ENCODE measurements at places on chromosomes 6 and 20. TPM values are rescaled to one million over a fixed set of nuclear protein-coding genes. Genes with fewer than 3 reads are reported as not detected.

The CRIP3 gene
- polyA plus RNA-seq: 3.6 TPM

- no peak for DNase-seq
Measured at GRCh38 chr6:4020822-4021132, 58.2 kb downstream of the FAM217A start.

The RGS17 gene
- polyA plus RNA-seq: not detected

DNA sequence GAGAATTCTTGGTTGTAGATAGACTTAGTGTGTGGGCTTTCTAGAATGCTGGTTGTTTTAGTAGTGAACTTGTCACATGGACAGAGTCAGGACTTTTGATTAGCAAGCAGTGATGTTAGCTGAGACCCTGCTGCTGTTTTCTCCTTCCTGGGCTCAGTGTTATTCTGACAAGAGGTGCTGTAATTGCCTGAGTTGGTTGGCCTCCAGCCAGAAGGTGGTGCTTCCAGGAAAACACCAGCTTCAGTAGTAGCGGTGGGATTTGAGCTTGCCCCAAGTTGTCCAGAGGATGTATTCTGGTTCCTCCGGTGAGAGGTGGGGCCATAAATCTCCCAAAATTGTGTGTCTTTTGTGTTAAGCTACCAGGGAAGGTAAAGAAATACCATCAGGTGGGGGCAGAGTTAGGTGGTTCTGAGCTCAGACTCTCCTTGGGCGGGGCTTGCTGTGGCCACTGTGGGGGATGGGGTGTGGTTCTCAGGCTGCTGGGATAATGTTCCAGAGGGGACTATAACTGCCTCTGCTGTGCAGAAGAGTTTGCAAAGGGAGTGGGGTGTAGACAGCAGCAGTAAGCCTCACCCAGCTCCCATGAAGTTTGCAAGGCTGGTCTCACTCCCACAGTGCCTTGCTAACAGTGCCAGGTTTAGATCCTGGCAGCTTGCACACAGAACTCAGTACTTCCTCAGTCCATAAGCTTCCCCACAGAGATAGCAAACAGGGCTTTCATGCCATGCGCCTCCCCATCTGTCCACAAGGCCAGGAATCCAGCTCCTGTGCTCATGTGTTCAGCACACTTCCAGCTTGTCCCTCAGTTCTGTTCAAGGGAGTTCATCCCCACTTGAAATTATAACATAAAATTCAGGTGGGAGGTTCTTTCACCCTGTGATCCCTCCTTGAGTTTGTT, 278.4 kb upstream of the PTCHD4 start:
- no peak for DNase-seq

All from K562 (cell line).